ENCODE measurements at places on chromosomes 3 and 15.

GRCh38 chr3:111956995-111957734 is 21.7 kb upstream of the ABHD10 start:
- no peak for DNase-seq

DNA sequence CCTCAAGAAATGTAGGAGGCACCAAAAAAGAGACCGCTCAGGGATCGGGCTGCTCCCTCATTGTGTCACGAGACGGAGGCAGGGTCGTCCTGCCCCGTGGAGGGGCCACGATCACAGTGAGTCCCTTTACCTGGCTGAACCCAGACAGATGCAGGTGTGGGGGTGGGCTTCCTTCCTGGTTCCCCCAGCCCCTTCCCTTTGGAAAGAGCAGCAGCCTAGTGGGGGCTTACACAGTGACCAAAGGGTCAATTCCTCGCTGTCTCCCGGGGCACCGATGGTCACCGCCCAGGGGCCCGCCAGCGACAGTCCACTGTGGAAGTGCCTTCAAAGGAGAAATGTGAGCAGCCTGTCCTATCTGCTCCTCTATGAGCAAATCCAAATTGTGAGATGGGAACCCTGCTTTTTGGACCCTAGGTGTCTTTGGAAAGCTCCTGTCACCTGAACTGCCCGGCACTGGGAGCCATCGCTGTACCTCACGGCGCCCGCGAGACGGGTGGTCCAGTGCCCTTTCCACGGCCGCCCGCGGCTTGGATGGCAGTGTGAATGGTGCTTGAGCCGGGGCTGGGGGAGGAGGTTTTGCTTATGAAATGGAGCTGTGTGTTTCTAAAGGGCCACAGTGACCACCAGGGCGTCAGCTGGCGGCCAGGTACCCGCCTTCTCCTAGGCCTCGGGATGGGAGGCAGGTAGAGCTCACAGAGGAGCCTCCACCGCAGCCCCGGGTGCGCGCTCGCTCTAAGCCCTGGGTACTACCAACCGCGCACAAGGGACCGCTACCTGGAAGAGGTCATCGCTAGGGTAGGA is 155.7 kb downstream of the KLF13 start:
- no peak for DNase-seq

DNA sequence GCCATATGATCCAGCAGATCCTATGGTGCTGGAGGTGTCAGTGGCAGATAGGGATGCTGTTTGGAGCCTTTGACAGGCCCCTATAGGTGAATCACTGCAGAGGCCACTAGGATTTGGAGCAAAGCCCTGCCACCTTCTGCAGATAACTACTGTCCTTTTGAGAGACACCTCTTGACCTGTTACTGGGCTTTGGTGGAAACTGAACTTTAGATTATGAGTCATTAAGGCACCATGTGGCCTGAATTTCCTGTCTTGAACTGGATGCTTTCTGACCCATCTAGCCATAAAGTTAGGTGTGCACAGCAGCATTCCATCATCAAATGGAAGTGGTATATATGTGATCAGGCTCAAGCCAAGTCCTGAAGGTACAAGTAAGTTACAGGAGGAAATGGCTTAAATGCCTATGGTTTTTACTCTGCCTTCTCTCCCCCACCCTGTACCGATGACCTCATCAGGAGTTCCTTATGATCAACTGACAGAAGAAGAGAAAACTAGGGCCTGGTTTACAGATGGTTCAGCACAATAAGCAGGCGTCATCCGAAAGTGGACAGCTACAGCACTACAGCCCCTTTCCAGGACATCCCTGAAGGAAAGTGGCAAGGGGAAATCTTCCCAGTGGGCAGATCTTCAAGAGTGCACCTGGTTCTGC is 565.6 kb upstream of the AGTR1 start:
- DNase-seq, result no peak

DNA sequence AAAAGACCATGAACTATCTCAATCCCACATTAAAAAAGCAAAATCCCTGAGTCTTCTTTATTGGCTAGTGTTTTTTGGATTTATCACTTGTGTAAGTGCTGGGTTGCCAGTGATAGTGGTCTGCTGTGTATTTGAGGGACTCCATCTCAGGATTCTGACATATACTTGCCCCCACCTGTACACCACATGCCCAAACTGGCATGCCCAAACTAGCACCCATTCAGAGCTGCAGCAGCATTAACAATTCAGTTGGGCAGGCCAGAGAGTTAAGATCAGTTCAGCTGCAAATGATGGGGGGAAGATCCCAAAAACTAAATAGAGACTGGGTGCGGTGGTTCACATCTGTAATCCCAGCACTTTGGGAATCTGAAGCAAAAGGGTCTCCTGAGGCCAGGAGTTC is 6.3 kb upstream of the TIPIN start:
- DNase-seq, result no peak

DNA sequence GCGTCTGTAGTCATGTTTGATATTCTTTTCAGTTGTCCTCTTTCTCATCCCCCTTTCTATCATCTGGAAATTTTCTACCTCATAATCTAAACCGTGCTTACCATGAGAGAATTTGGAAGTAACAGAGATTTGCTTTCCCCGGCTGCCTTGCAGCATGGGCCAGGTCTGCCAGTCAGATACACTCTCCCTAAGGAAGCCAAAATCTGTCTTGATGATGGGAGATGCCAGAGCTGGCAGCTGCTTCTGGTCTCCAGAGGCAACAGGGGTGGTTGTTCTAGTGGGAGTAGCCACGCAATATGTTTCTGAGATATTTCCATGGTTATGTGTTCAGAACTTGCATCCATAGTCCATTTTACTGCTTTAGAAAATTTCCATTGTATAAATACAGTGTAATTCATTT is 218.9 kb upstream of the RORA start:
- DNase-seq, result no peak

GRCh38 chr3:53739966-53740365 is 106.3 kb downstream of the CHDH start:
- no peak for DNase-seq

DNA sequence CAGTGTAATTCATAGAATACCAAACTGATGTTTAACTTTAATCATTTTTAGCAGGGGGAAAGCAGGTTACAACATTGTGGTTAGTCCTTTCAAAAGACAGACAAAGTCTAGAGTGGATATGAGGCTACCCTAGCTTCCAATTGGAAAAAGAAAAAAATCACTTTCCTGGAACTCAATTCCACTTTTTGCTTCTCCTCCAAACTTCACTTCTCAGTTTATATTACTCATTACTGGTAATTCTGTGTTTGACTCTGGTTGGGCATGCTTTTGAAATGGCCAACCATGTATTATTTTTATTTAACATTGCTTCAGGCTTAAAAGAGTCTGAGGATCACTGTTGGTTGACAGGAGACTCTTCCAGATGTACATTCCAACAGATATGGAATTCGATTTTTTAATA is 84.8 kb downstream of the RAP2B start:
- no peak for DNase-seq

- no peak for DNase-seq
Measured at GRCh38 chr3:168671091-168671490, 575.4 kb upstream of the GOLIM4 start.

GRCh38 chr3:49914906-49915305 is 11.2 kb upstream of the MST1R start:
- DNase-seq, result no peak

DNA sequence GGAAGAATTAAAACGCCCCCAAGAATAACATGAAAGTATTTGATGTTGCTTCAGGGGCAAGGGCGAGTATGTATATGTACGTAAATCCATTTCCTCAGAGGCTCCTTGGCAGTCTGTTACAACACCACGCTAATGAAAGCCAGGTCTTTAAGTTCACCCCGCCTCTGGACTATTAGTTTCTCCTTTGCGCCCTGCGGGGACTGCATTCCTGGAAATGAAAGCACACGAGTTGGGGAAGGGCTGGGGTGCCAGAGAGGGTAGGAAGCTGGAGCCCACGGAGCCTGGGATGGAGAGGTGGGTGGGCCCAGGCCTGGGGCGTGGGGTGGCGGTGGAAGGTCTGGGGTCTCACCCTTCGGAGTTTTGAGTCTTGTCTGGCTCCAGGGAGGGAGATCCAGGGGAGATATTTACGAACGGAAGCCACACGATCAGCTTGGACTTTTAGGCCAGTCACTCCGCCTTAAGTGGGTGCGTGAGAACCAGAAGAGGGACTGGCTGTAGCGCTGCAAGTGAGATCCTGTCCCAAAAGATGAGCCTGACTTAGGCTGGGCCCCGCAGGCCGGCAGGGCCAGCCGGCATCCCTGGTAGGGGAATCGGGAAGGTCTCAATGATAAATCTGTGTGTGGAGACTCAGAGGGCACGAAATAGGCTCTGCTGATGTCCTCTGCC is 1.6 kb upstream of the PLCL2 start:
- DNase-seq, result no peak

GRCh38 chr3:129827765-129828164 is 65.7 kb downstream of the TMCC1 start:
- DNase-seq, result no peak

GRCh38 chr3:18134386-18135059 is 290.6 kb downstream of the SATB1 start:
- no peak for DNase-seq

- peak; percentile 100 for DNase-seq
Measured at GRCh38 chr3:49719214-49719884, at the start of gene AMIGO3. Gene AMIGO3, minus strand, starts transcription at chr3:49719684. Its CDS starts 219 bp downstream, at chr3:49719465.

- DNase-seq, result no peak
Measured at GRCh38 chr15:47742334-47742733, 25.0 kb downstream of the SEMA6D start.

- DNase-seq, result no peak
Measured at GRCh38 chr3:108062051-108062450, 28.8 kb downstream of the CD47 start.

GRCh38 chr3:197555281-197556261 is at the start of gene BDH1:
Gene BDH1, minus strand, starts transcription at chr3:197555968. Its CDS starts 9,525 bp downstream, at chr3:197546443.
- DNase-seq, result peak; percentile 51

GRCh38 chr15:59367022-59367451 is 5.6 kb downstream of the MYO1E start:
- no peak for DNase-seq

- DNase-seq, result no peak
Measured at GRCh38 chr3:52198643-52199608, 966 bp downstream of the ALAS1 start.

GRCh38 chr3:18111796-18112232 is 313.3 kb downstream of the SATB1 start:
- DNase-seq, result no peak

GRCh38 chr3:10551821-10552630 is 46.6 kb upstream of the ATP2B2 start:
- DNase-seq, result peak; percentile 50
